Fibroblast of upper back skin (primary cell): ENCODE measurements at places on chromosomes 11 and 22.

DNA sequence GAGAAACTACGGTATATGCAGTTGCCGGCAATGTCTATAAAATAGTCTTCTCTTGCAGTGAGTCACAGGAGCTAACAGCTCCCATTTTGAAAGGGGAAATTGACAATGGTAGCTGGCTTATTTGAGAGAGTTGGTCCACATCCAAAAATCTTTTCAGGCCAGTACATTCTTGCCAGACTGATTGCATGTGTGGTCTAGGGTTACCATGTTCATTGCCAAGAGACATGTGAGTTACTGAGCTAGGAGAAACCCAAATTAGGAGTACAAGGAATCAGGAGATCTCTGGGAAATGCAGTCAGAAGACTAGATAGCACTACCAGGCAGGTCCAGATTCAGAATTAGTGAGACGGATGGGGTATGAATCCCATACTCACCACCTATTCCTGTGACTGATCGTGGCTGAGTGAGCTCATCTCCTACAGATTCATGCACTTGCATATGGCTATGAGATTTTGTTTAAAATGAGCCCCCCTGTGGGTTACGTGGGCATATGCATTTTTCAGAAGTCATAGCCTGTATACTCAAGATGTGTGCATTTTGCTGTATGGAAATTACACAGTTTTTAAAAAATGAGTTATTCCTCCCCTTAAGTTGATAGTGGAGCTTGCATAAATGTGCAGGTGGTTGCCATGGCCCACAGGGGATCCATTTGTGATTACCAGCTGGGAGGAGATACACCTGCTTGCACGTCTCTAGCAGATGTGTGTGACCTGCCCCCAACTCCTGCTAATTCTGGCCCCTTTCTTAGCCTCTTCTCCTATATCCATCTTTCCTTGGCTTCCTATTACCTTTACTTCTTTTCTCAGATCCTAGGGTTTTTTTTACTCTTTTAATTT lies 102.7 kb downstream of the COMMD9 start:
- DNase-seq = peak; percentile 89

DNA sequence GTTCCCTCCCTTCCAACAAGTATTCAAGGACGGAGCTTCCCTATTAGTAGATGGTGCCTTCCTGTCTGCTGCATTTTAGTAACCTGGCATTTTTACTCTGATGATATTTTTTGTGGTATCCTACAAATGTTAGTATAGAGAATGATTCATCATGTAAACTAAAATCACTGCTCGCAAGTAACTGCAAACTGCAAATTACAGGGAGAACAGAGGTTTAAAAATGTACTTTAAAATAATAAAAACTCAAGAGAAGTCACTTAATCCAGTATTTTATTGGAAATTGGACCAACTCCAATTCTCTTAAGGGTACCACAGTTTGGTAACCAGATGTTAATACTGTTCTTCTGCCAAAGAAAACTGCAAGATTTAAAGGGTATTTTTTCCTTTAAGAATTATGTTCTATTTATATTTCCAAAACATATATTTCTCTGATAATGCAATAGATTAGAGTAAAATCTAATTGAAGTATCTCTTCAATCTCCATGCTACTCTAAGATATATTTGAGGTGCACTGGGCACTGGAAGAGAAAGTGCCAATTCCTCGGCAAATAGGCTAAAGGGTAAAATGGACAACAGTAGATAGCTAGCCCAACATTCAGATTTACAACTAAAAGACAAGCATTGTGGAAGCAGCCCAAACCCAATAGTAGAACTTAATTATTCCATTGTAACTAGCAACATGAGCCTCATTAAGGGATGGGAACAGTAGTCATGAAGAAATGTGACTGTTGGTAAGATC lies 298.0 kb downstream of the TTC28 start:
- peak; percentile 44 for DNase-seq

- peak; percentile 83 for DNase-seq
Measured at GRCh38 chr11:104462341-104462740, 298.4 kb upstream of the PDGFD start.

GRCh38 chr11:10371926-10372641 lies 67.2 kb downstream of the ADM start:
- no peak for DNase-seq

- no peak for DNase-seq
Measured at GRCh38 chr11:35141571-35141971, 2.6 kb downstream of the CD44 start.

- DNase-seq = no peak
Measured at GRCh38 chr11:75351541-75351790, at the start of gene ARRB1. TSS of gene ARRB1 (minus strand) at chr11:75351661. CDS start at chr11:75351607, 54 bp downstream.

DNA sequence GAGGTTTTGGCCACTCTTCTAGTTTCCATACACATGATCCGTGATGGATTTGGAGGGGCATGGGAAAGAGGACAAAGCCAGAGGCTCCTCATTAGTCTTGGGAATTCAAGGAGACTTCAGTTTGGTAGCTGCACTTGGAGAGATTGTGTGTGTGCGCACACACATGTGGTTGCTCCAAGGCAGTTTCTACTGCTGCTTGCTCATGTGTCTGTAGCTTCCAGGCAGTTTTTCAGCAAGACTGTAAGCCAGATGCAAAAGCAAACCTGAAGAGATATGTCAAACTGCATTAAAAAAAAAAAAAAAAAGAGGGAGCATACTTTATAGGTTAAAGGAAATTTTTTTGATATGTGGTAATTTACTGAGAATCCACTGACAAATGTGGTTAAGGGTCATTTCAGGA lies 95.7 kb downstream of the OSBP2 start:
- DNase-seq = no peak

- no peak for DNase-seq
Measured at GRCh38 chr22:35045451-35045850, 20.5 kb upstream of the ISX start.

DNA sequence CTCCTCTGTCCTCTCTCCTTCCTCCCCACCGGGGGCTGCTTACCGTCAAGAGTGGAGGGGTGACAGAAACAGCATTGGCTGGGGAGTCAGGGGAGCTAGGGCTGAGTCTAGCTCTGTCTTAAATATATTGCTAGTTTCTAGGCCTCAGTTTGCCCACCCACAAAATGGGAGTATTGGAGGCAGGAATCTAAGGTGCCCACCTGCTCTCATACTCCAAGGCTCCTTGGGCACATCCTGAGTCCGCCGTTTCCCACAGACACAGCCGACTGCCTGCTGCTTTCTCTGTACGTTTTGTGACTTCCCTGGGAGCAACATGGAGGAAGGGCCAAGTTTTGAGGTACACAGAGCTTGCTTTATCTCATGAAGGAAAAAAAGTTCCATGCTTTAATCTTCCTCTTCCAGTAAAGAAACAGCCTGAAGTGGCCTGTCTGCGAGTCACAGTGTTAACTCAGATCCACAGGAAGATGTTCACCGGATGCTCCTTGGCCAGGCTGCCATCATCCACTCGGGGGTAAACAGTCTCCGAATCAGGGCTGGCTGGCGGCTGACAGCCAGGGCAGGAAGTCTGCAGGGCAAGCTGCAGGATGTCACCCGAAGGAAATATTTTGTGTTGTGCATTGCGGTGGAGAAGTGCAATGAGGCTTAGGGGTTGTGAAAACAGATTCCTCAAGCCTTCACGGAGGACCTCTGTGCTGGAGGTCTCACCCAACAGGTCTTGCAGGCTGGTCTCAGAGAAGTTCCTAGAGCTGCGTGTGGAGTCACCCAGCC lies 11.0 kb upstream of the CERK start:
- peak; percentile 40 for DNase-seq

GRCh38 chr11:113874581-113875233 lies 665 bp downstream of the USP28 start:
- DNase-seq = peak; percentile 6

- DNase-seq = peak; percentile 52
Measured at GRCh38 chr11:103581760-103582159, 454.7 kb upstream of the DDI1 start.

DNA sequence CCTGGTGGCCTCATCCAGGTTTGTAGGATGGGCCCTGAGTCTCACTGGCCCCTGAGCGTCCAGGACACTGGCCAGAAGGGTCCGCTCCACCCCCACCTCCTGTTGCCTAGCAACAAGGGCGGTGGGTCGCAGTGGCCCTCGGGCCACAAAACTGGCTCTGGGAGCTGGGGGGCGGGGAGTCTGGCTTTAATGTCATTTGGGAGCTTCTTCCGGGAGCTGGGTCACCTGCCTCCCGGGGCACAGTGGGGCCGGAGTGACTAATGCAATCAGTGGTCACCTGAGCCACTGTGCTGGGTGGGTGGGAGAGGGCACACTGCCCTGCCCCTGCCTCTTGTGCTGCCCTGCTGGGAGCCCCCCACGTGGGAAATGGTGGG lies 2.6 kb downstream of the TH start:
- no peak for DNase-seq

- DNase-seq = no peak
Measured at GRCh38 chr11:128931668-128932067, 11.0 kb downstream of the TP53AIP1 start.

DNA sequence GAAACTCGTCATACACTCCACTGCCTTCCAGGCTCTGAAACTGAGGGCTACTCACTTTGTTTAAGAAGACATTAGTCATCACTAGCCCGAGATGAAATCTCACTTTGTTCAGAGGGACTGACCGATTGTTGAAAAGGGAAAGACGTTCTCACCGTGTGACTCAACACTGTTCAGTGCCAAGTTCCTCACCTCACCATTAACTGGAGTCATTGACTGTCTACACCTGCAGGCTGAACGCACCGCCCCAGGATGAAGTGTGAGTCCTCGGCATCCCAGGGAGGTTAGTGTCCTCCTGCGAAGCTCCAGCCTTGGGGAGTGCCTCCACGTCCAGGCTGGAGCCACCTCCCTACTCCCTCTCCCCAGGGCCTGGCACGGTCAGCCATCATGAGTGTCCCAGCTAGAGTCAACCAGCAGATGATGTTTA lies 30.4 kb downstream of the FADD start:
- peak; percentile 68 for DNase-seq

- DNase-seq = no peak
Measured at GRCh38 chr11:44963136-44963535, 12.5 kb upstream of the TP53I11 start.

DNA sequence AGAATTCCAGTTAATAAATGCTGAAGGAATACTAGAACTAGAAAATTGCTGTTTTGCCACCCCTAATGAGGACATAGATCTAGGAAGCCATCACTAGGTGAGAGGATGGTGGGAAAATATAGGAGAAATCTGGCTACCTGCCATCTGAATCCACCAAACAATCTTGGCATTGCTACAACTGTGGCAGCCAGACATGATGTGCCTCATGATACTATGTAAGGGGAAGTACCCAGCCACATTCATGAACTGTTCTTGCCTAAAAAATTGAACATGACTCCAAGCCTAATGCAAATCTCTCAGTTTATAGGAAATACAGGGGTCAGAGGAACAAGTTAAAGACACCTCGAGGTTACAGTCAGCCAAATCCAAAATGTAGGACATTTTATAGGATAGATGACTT lies 72.8 kb downstream of the SFI1 start:
- no peak for DNase-seq

- no peak for DNase-seq
Measured at GRCh38 chr11:76672431-76673175, 2.1 kb upstream of the LRRC32 start.

GRCh38 chr11:12768726-12769673 lies 94.8 kb downstream of the TEAD1 start:
- DNase-seq = no peak

- DNase-seq = no peak
Measured at GRCh38 chr11:117535201-117535849, 207.7 kb downstream of the CEP164 start.

DNA sequence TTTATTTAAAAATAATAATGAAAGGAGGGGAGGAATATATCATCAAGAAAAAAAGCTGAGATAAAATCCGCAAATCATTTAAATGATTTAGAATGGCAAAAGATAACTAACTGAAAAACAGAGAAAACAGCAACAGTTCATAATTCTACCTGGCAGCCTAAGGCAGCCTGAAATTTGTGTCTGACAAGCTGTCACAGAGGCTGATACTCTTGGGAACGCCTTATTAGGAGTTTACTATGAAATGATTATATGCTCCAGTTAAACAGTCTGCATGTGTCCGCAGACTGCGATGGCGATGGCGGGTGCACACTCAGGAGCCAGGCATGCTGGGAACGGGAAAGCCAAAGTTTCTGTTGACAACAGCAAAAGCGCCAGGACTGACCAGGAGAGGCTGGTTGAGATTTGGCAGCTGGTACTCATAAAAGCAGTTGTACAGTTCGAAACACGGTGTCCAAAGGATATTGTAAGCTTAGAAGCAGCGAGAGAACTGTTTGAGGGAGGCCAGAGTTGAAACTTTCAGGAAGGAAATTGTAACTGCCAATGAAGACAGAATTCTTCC lies 172.9 kb upstream of the MPPED2 start:
- no peak for DNase-seq

DNA sequence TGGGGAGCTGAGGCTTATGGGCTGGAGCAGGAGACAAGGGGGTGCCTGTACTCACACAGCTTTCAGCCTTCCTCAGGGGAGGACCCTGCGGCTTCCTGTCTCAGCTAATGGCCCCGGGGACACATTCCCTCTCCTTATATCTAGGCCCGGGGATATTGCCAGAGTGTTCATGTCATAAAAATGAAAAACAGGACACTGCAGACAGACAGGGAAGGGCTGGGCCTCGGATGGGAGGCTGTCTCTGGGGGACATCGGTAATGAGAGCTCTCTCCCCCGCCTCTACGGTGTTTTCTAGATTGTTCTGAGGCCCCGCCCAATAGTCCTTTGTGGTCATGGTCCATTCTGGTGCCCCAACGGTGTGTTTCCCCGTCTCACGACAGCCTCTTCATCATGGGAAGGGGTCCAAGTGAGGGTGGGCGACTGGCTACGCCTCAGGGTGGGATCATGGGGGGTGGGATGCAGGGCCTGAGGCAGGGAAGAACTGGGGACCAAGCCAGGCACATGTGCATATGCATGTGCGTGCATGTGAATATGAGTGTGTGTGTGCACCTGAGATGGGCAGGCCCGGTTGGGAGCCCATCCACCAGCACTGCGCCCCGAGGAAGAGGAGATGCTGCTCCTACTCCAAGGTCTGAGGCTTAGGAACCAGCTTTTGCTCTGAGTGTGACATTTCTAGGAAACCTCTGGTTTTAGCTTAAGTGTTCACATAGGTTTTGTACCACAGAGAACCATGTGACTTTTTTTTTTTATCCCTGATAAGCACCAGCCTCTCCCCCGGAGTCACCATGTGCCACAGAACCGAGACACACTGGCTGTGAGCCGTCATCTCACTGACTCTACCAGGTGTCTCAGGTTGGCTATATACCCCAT lies 5.3 kb downstream of the ARVCF start:
- DNase-seq = no peak

- peak; percentile 66 for DNase-seq
Measured at GRCh38 chr11:92383430-92383829, 158.8 kb downstream of the FAT3 start.

- no peak for DNase-seq
Measured at GRCh38 chr11:76856571-76856970, 4.1 kb upstream of the ACER3 start.

GRCh38 chr22:21634081-21634480 lies 1.5 kb downstream of the CCDC116 start:
- no peak for DNase-seq
